ENCODE measurements at places on chromosomes 11 and 22.
A peak's percentile ranks its signal among the peaks of the same experiment; 100 is the strongest.

- no peak for DNase-seq
Observed at GRCh38 chr11:44319170-44319551, 9.2 kb upstream of the ALX4 start.

GRCh38 chr22:46964773-46965550 lies 202.5 kb downstream of the TBC1D22A start:
- no peak for DNase-seq

DNA sequence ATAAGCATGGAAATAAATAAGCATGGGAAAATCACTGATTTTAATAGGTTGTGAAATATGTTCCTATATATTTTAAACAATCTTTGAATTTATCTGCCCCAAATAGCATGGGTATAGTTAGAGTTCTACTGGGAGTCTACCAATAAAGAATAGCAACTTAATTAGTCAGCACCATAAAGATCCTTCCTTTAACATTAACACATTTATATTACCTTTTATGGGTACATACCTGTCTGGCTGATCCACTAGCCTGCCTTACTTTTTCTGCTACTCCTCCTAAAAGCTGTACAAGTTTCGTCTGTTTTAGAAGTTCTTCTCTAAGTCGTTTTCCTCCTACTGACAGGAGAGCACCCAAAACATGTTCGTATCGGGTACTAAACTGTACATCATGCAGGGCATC lies 39.8 kb upstream of the RPS13 start:
- no peak for DNase-seq

DNA sequence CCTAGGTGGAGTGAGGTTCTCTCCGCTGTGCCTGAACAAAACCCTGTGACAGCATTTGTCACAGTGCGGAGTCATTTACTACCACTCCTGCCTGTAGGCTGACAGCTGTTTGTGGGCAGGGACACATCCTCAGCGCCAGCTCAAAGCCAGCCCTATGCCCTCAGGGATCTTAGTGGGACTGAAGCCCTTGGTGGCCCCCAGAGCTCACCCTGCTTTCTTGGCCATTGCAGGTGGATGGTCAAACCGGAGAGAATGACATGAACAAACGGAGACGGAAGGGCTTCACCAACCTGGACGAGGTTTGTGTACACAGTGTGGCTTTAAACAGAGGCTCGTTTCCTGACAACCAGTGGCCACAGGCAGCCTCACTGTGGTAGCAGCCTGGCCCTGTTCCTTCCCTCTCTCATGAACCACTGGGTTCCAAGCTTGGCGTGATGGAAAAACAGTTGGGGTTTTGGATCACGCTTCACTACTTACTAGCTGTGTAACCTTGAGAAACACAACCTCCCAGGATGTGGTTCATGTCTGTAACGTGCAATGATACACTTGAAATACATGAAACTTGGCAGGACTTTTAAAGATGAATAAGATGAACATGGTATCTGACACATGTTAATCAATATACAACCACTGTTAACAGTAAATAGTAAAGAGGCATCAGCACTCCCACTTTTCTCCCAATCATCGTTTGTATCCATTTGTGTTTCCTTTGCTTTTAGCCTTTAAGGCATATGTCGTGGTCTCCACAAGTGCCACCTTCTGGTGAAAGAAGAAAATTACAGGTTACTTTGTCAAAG lies 125.8 kb downstream of the MICAL2 start:
- peak; percentile 76 for DNase-seq

DNA sequence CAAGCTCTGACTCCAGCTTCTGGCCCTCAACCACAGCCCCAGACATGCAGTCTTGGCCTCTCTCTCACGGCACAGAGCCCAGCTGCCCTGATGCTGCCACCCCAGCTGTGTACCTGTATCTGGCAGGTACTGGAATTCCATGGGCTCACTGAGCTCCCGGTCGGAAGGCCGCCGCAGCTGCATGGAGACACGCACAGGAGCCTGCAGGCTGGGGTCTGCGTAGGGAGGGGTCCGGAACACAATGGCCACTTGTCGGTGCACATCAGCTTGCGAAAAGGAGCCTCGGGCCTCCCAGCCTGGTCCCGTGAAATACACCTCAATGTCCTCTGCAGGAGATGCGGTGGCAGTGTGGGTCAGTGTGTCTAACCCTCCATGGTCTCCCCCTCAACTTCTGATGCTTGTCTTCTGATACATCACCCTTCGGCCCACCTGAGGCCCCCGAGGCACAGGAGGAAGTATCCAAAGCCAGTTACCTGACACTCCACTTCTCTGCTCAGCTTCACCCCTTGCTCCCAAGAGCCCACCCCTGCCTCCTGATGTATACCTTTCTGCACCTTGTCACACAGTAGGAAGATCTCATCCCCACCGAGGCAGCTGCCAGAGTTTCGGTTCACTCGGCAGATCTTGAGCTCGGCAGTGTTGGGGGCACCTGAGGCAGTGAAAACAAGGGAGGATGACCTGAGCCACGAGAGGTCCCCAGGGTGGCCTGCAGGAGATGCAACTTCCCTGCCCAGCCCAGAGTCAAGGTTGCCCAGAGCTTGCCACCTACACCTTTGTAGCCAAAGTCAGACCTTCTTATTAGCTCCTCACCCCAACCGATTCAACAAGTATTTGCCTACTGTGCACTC lies 4.3 kb downstream of the RELA start:
- no peak for DNase-seq

- DNase-seq, result no peak
Observed at GRCh38 chr22:31393893-31394292, 5.5 kb upstream of the DRG1 start.

DNA sequence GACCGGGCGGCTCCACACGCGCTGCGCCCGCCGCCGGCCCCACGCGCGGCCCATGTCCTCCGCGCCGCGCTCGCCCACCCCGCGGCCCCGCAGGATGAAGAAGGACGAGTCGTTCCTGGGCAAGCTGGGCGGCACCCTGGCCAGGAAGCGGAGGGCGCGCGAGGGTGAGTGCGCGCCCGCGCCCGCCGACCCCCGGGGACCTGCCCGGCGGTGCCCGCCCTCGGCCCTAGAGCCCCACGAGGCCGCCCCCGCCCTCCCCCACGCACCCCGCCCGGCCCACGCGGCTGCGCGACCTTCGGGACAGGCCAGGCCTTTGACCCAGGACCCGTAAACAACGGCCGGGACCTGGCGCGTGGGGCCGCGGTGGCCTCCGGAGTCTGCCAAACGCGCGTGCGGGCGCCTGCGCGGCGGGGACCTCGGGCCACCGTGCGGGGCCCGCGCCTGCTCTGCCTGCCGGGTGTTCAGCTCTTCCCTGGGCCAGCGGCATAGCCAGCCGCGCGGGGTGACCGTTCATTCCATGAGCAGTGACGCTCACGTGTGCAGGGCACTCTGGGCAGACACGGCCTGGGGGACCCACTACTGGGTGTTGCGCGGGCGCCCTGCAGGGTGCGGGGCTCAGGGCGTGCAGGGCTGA lies at the start of gene PARVB:
PARVB (plus strand) TSS at position 15 of the 634 bp plus-strand sequence; CDS start at position 53, 38 bp downstream.
- peak; percentile 45 for DNase-seq

GRCh38 chr11:963852-964251 lies 38.2 kb downstream of the AP2A2 start:
- DNase-seq, result no peak

DNA sequence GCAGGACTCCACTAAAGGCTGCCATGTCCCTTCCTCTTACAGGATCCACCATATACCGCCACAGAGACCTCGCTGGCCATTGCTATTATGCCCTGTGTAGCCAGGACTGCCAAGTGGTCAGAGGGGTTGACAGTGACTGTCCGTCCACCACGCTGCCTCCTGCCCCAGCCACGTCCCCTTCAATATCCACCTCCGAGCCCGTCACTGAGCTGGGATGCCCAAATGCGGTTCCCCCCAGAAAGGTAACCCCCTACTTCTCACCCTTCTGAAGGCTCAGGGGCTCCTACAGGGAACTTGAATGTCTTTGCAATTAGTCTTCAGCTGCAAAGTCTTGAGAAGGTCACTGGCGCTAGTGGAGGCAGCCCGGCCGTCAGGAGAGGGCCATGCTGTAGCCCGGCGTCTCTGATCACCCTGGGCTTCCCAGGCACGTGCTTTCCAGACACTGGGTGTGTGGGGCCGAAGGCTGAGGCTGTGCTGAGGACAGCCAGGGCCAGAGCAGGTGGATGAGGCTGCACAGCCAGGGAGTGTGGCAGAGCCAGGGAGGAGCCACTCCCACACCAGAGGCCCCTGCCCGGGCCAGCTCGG lies 30.0 kb upstream of the MUC5B start:
- no peak for DNase-seq

- DNase-seq, result no peak
Observed at GRCh38 chr11:83153764-83154163, 3.2 kb upstream of the PCF11 start.

DNA sequence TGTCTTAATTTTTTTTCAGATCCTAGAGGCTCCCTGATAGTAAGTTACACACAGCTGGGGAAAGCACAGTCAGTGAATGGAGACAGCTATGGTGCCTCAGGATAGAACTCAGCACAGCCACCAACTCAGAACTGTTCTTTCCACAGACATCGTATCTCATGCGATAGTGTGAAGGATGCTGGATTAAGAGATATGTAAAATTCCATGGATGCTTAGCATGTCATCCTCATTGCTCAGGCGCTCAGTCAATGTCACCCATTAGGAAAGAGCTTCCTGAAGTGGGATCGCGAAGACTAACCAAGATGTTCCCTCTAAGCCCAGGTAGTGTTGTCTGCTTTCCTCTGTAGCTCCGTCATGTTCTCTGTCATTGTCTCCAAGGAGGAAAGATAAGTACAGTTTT lies 1000.4 kb downstream of the OPCML start:
- DNase-seq, result no peak

- no peak for DNase-seq
Observed at GRCh38 chr22:44885806-44886360, 123.9 kb downstream of the PHF21B start.

- DNase-seq, result no peak
Observed at GRCh38 chr11:57674251-57674650, 6.3 kb downstream of the ZDHHC5 start.

GRCh38 chr22:30047364-30047738 lies 32.9 kb upstream of the HORMAD2 start:
- DNase-seq, result no peak
